ENCODE measurements at places on chromosomes 16 and 17.

GRCh38 chr16:57024894-57025680, 35.7 kb downstream of the NLRC5 start:
- no peak for DNase-seq

DNA sequence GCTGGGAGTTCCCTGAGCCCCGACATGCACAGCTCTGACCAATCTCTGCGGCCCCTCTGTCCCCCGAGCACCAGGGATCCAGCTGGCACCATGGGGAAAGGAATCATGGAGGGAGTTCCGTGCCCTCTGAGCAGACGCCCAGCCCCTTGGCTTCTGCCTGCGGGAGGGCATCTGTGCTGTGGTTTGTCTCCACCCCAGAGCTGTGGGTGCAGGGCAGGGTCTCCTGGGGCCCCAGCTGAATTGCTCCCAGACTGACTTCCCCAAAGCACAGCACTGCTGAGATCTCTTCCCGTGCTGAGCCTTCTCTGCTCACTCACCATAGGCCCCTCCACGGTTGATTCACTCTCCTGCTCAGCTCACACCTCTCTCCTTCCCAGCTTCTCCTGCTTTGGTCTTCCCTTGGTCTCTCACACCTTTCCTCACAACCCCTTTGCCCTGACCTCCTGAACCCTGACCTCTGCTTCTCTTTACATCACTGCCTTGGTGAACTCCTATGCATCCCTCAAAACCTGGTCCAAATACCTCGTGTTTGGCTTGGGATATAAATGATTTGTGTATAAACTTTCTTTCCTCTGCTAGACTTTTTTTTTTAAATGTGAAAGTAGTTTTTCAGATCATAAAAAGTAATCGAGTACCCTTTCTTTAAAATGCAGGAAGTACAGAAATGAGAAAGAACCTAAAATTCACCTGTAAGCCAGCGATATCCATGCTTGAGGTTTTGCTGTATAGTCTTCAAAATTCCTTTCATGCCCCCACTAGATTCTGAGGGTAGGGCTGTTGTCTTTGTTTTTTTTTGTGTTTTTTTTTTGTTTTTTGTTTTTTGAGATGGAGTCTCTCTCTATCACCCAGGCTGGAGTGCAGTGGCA, 265.3 kb downstream of the SEC14L1 start:
- no peak for DNase-seq

DNA sequence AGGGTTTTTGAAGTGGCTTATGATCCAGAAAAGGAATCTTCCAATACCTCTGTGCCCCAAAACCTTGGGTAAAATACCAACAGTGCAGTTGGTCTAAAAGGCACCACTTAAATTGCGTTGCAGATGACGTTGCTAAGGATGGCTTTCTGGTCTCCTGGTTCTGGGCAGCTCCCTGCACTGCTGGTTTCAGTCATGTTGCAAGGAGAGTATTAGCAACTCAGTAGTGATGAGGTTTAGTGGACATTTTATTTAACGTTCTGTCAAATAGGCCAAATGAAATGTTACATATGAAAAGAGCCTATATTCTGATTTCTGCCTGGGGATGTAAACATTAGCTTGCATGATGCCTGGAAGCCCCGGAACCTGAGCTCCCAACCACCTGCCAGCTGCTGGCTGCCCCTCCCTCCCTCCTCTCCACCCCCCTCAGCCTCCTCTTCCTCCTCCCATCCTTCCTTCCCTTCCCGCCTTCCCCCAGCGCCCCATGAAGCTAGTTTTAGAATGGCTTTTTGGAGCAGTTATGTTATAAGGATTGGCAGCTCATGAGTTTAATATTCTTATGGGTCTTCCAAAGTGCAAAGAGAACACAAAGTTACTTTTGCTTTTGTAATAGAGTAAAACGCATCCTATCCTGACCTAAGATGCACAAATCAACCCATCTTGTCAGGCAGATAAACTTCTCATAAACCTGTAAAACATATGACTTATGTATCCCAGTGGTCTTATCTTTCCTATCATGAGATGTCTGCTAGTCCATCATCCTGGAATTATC, 20.7 kb downstream of the CD7 start:
- DNase-seq = no peak

DNA sequence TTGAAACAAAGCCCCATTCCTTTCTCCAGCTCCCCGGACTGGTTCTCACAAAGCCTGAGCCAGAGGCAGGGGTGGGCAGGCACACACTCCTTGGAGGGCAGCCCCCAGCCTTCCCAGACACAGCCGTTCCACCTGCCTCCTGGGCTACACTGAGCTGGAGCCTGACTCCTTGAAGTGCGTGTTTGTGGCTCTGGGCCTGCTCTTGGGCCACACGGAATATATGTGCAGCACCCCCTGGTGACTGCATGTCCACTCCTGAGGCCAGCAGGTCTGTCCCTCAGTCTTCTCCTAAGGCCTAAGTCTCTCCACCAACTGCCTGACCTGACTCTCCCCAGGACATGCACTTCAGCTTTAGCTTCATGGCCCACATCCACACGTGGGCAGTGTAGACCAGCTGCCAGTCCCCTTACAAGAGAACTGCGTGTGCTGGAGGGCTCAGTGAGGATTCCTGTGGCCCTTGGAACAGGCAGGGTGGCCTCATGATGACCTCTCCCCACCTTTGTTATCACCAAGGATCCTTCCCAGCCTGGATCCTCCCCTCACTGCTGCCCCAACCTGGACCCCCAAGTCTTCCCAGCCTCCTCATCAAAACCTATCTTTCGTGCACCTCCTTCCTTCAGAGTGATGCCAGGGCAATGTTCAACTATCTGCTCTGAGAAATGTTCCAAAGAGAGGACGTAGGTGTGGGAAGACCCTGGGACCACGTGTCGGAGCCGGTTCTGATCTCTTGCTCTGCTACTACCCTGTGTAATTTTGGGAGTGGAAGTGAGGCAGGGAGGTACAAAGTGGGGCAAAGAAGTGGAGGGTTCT, 12.4 kb upstream of the SLC6A2 start:
- no peak for DNase-seq

DNA sequence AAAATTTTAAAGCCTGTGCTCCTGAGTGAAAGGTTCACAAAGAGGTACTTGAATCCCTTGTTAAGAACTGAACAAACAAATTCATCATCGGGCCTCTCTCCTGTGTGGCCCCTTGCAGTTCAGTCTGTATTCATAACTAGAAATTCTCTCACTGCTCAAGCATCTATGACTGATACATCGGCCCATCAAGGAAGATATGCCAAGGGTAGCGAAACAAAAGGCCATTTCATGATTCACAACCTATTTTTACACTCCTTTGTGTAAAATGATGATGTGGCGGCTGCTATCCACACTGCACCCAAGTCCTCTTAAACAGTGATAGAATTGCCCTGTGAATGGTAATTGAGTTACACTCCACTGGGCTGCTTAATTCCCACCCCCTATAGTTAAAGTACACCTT, 204.6 kb downstream of the STX8 start:
- peak; percentile 33 for DNase-seq

DNA sequence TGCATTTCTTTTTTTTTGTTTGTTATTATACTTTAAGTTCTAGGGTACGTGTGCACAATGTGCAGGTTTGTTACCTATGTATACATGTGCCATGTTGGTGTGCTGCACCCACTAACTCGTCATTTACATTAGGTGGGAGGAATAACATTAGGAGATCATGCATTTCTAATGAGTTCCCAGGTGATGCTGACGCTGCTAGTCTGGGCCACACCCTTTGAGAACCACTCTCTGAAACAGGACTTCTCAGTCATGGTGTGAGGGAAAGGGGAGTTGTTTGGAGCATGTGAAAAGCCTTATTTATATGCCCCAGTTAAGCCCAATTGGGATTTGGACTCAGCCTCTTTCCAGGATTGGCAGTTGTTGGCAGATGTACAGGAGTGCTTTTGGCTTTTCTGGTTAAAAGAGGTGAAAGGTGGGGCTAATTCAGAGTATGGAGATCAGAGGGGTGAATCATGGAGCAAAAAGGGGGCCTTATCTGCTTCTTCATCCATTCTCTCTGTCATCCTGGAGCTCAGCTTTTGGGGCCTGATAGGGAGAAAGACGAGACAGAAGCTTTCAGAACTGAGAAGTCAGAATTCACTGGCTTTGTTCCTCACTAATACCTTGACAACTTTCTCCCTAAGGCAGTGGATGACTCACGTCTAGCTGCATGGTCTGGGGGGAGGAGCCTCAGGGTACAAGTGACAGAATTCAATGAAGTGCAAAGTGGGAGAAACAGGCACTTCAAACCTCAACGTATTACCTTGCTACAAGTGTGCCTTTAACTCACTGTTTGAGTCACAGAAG, 180.0 kb upstream of the CACNG3 start:
- DNase-seq = no peak

DNA sequence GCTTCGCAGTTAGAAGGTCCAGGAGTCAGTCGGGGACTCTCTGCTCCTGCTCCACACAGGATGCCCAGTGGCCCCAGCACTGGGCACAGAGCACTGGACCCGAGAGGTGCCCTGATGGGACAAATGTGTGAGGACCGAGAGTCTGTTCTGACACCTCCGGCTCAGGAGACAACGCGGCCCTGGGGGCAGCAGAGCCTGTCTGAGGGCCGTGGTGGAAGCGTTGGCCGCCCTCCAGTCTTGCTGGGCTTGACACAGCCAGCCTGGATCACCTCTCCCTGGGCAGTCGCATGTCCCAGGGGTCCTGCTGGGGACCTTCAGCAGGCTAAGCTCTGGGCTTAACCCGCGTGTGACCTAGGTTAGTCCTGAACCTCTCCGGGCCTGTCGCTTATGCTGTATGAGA, 23.1 kb downstream of the LGALS9 start:
- no peak for DNase-seq

DNA sequence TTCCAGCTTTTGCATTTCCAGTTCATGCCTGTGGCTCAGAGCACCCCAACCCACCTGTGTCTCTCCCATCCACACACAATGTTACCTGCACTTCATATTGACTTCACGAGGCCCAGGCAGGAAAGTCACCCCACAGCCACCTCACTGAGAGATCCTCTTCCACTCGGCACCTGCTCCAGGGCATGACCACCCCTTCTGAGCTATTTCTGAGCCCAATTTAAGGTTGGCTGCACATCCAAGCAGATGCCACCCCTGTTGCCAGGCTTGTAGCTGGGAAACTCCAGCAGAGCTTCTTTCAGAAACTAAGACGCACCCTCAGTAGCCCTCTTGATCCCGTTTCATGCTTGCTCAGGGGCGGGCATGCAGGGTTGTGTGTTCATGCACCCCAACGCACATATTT, 88.4 kb downstream of the SOCS1 start:
- no peak for DNase-seq

GRCh38 chr17:8900626-8901585, 33.4 kb upstream of the PIK3R6 start:
- DNase-seq = no peak

DNA sequence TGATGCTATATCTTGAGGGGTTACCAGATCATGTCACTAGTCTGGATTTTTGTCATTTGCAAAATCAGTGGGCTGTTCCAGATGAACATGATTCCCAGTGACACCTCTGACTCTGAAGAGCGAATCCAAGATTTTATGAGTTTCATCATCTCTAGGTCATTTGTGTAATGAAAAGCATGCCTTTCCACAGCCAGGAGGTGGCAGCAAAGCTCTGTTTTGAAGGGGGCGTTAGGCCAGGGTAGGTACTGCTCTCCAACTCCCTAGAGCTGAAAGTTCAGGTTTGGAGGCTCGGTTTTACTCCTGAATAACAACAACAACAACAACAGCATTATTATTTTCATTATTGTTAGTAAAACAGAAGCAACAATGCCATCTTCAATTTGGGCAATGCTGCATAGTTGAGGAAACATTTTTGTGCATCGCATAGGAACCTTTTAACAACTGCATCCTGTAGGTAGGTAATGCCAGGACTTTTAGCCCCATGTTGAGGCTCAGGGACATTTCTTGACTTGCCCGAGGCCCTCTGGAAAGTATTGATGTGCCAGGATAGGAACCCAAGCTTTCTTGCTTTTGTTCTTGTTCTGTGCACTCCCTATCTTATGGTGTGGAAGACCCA, 77.0 kb downstream of the MYH13 start:
- DNase-seq = peak; percentile 49

DNA sequence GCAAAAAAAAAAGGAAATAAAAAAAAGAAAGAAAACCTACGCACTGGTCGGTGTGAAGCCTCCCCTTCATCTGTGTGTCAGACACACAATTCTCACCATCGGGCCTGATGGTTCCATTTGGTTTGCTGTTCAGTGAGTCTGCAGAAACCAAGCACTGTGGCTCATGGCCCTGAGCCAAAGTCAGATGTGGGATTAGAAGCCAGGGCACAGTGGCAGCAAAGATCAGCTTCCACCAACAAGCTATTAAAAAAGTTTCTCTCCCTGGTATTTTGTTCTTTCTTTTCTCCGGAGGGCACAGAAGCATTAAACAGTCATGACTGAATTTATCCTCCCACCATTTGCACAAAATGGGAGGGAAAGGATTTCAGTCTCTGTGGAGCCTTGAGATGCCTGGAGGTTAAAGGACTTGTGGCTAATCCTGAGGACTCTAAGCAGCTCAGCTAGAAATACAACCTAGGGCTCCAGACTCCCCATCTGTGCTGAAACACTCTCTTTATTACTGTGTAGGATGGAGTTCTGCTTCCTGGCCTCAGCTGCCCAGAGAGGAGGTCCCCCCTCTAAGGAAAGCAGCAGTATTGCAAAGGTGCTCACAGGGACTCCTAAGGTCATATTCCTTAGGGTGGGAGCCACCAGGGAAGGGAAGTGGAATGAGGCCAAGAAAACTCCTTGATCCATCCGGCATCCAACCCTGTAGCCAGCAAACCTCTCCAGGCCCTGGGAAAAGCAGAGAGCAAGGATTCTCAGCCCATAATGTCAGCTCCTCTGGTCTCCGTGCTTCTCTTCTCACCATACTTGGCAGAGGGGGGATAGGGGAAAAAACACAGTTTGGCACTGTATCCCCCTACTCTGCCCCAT, 28.2 kb downstream of the SLC39A11 start:
- DNase-seq = no peak

DNA sequence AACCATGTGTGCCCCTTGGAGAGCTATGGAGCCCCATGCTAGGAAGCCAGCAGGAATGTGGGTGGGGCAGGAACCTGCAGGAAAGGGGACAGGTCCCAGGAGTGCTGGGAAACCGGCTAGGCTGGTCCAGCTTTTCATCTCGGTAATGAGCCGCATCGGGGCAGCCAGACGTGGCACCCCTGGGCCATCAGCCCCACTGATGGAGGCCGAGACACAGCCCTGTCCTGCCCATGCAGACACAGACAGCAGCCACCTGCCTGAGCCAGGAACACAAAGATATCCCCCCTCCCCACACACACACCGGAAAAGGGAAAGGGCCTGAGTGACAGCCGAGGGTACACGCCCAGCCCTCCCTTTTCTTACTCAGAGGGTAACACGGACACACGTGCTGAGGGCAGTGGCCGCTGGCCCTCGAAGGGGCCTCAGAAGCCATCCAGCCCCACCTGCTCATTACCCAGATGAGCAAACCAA, 18.1 kb downstream of the PPL start:
- no peak for DNase-seq
